GM12864 (cell line): ENCODE measurements at places on chromosomes 7 and 10.

- DNase-seq = no peak
Observed at GRCh38 chr10:76436401-76436811, 1005.0 kb downstream of the LRMDA start.

DNA sequence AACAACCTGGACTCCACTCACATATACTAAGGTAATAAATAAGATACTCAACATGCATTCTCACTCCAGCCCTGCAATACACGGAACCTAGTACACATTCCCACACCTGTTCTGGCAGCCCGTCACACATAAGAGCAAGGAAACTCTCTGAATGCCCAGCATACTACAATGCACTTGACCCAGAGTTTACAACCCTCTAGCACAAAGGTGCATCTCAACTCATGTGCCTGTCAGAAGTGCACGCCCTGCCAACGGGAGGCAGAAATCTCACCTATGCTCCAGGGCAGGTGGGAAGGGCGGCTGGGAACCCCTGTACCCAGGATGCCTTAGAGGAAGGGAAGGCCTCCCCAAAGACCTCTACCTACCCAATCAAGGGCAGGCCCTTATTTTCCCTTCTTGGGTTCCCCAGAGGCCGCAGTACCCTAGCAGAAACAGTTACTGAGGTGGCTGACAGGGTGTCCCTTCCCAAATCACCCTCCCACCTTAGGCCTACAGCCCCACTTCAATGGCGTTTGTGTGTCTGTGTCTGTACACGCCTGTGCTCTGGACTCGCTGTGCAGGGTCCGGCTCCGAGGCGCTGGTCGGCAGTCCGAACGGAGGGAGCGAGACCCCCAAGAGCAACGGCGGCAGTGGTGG, 2.0 kb downstream of the EVX1 start:
- no peak for DNase-seq

GRCh38 chr10:27147701-27148100, 6.5 kb downstream of the YME1L1 start:
- DNase-seq = no peak

DNA sequence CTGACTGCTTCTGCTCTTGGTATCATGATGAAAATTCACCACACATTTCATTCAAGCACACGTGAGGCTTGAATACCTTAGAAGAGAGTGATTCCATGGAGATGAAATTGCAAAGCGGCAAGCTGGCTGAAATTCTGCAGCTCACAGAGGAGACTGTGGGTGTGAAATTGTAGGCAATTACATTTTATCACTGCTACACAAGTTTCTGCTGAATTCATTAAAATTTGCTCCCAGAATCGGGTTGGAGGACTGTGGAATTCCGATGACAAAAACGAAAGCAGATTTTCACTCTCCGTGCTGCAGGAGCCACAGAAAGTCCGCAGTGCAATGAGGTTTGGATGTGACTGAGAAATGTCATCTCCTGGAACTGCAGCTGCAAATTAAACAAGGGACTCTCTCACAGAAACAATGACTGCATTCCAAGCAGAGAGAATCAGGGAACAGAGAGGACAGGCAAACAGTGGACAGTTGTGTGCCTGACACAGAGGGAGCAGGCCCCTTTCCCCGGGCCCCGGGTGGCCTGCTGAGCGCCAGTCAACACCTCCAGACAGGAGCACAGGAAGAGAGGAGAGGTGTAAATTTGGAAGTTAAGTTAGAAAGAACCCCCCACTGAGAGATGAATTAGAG, 109.1 kb downstream of the C10orf90 start:
- no peak for DNase-seq

- DNase-seq = no peak
Observed at GRCh38 chr7:73668103-73668885, 663 bp downstream of the VPS37D start.

GRCh38 chr10:83764666-83765065, 374.6 kb upstream of the GHITM start:
- no peak for DNase-seq

- DNase-seq = no peak
Observed at GRCh38 chr10:131949041-131949862, 32.5 kb downstream of the BNIP3 start.

- no peak for DNase-seq
Observed at GRCh38 chr10:36097696-36098095, 455.6 kb upstream of the FZD8 start.

- no peak for DNase-seq
Observed at GRCh38 chr10:79084012-79084971, 15.5 kb downstream of the ZMIZ1 start.

GRCh38 chr10:34097682-34098081, 717.4 kb downstream of the PARD3 start:
- DNase-seq = no peak

- DNase-seq = no peak
Observed at GRCh38 chr7:116953906-116954838, 871 bp downstream of the ST7 start.

DNA sequence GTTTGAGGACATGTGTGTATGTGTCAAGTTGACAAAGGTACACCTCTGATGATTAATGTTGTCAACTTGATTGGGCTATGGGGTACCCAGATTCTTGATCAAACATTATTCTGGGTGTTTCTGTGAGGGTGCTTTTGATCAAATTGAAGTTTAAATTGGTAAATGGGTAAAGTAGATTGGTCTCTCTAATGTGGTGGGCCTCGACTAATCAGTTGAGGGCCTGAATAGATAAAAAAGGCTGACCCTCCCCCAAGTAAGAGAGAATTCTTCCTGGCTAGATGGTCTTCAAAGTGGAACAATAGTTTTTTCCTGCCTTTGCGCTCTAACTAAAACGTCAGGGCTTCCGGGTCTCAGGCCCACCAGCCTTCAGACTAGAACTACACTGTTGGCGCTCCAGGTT, 309.9 kb upstream of the MGMT start:
- DNase-seq = no peak

GRCh38 chr10:103090911-103091310, 102.2 kb downstream of the NT5C2 start:
- no peak for DNase-seq

GRCh38 chr7:97011536-97012364, 6.4 kb downstream of the DLX6 start:
- DNase-seq = no peak

DNA sequence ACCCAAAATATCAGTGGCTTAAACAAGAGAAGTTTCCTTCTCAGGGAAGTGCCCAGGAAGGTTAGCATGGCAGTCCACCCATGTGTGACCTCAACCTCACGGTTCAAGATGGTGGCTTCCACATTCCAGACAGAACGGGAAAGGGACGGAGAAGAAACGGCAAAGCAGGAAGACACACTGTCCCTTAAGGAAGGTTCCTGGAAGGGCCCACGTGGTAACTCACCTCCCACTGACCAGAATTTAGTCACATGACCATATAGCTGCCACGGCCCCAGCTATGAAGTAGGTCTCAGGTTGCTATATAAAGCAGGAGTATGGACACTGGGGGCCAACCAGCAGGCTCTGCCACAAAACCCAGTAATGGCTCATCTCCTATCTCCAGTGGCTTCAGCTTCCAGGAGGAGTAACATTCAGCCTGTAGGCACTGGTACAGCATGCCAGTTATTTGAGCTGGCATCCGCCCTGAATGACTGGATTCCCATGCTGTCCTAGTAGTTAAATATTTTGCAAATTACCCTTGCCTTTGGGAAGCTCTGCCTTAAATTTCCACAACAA, 278.5 kb upstream of the KLF14 start:
- DNase-seq = no peak

GRCh38 chr7:100407285-100408180, 21.0 kb downstream of the ZCWPW1 start:
- no peak for DNase-seq

- no peak for DNase-seq
Observed at GRCh38 chr10:60646966-60647796, 131.1 kb upstream of the CDK1 start.

DNA sequence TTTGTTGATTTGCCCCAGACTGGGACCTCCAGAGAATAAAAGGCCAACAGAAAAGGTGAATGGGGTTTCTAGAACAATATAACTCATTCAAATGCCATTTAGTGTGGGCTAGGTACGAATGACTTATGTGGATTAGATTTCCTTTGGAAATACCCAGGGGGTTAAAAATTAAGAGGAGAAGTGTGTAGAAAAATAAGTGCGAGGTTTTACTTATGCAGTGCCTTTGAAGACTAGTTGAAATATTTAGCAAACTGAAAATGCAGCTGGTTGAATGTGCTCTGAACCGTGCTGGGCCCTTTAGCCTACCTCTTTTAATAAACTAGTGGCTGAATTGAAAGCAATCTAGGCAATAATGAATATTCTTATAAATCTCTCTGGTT, 180.6 kb downstream of the LRMDA start:
- no peak for DNase-seq

- no peak for DNase-seq
Observed at GRCh38 chr10:107706096-107706725, 541.7 kb upstream of the SORCS1 start.

- DNase-seq = no peak
Observed at GRCh38 chr7:37352251-37352880, 96.3 kb downstream of the ELMO1 start.

DNA sequence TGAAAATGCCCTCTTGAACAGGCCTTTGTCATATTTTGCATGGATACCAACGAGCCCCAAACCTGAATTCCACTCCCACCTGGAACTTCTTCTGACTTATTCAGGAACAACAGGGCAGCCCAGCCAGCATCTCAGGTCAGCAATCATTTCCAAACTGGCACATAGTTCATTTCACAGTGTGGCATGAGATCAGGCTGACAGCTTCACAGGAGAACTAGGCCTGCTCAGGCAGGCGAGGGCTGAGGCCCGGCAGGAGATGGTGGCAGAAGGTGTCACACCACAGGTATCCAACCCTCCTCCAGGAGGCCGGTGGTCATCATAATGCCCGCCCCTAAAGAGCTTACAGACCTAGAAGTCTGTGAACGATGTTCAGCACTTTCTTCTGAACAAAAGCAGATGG, 42.5 kb downstream of the DENND11 start:
- no peak for DNase-seq

DNA sequence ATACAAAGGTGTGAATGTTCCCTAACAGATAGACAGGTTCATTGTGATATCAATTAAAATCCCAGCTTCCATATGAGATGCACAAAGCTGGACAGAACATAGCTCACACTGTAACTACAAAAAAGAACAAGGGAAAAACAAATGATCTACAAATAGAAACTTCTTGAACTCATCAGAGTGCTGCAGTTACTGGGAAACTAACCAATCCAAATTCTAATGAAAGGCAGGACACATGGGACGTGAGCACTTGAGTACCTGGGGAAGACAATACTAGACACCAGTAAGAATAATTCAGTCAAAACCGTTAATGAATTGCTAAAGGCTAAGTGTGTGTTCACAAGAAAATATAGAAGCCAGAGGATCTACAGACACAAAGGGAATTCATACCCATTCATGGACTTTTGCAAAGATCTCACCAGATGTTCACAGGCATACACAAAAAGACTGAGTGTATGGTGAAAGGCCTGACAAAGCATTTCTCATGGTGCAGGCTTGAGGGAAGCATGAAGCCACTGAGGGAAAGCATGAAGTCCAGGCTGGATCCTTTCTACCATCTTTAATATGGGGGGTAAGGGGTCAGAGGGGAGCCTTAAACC, 7.8 kb upstream of the GPR22 start:
- DNase-seq = no peak

DNA sequence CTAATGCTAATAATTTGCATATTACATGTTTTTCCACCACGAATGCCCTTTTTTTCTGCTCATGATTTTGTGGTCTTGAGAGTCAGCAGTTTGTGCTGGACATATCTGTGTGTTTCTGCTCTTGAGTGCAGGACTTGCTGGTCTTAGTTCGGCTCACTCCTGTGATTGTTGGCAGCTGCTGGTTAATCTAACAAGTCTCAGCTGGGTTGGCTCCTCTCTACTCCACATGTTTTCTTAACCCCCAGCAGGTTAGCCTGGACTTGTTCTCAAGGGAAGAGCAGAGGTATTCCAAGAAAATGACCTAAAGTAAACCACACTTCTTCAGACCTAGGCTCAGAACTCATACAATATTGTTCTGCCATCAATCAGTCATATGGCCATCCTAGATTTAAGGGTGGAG, 1238.9 kb downstream of the XPNPEP1 start:
- DNase-seq = no peak

DNA sequence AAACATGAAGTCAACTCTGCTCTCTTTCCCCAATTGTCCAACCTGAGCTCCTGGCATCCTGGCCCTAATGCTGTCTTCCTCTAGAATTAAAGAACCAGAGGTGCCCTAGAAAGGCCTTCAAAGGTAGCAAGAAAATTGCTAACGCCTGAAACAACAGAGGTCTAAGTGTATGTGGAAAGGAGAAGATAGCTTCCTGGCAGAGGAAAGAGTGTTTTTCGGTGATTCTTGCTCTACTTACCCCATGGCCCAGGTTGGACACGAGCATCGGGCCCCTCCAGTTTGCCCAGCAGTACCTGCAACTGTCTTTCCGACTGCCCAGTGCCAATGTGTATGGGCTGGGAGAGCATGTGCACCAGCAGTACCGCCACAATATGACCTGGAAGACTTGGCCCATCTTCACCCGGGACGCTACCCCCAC, 22.2 kb downstream of the MGAM2 start:
- DNase-seq = no peak

- DNase-seq = no peak
Observed at GRCh38 chr10:61825628-61826027, 75.9 kb upstream of the ARID5B start.

DNA sequence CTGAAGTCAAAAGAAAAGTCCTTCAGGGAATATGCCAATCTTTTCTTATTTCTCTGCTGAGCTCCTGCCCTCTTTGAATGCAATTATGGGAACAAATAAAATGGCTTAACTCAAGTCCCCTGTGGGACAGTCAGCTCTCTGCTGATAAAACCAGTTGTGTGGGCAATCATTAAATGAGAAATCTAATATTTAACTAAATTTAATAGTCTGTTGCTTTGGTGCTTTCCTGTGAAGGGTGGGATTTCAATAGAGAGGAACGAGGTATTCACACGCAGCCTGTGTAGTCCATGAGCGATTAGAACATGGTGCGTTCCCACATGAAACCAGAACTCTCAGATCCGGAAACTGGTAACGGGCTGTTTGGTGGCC, 138.4 kb downstream of the PAXIP1 start:
- DNase-seq = no peak

DNA sequence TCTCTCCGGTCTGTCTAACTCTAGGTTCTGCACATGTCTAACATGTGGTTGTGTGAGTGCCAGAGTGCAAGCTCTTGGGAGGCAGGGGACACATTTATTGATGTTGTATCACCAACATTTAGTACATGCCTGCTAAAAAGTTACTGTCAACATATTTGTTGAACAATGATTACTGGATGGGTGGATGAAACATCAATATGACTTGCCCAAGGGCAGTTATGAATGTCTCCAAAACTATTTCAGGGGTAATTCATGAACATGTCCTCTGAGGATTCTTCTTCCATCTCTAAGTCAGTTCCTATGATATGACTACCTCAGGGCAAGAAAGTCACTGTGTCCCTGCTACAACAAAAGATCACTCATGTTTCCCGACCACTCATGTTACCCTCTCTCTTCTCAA, 91.3 kb upstream of the STEAP1B start:
- DNase-seq = no peak
